ENCODE measurements at places on chromosomes 6 and 20. TPM values are rescaled to one million over a fixed set of nuclear protein-coding genes. Genes with fewer than 3 reads are reported as not detected.

EYA2 gene
- total RNA-seq, result 1.2 TPM

SPATA25 gene
- 1.8 TPM for total RNA-seq

SALL4 gene
- total RNA-seq, result not detected

PM20D2 gene
- total RNA-seq, result 48.5 TPM

CCN6 gene
- not detected for total RNA-seq

GJA1 gene
- 15.0 TPM for total RNA-seq

- peaks cover 35% of the 10 kb centered on the region for H3K4me1 ChIP-seq
- no peaks in the 10 kb centered on the region for H3K36me3 ChIP-seq
- H3K27ac ChIP-seq, result no peak overlapping the region
- H3K27me3 ChIP-seq, result no peaks in the 10 kb centered on the region
- no peak for DNase-seq
- H3K4me3 ChIP-seq, result no peak overlapping the region
Measured at GRCh38 chr6:107531868-107532267, 42.0 kb downstream of the SOBP start.

DNA sequence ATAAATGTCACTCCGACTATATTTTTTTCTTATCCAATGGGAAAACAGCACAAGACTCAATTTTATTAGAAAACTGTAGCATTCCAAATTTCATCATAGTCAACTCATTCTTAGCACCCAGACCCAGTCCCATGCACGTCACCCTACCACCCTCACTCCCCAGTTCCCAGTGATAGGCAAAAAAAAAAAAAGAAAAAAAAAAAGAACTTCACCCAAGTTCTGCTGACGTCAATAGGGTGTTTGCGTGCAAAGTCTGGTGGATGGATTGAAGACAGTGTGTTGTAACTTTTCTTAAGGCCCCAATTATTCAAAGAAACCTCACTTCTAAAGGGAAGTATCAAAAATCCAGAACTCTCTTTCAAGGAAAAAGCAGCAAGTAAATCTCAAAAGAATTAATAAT is 213.9 kb upstream of the PRDM1 start:
- peak; percentile 68 for DNase-seq
- no peak overlapping the region for H3K27ac ChIP-seq
- H3K36me3 ChIP-seq, result no peaks in the 10 kb centered on the region

DNA sequence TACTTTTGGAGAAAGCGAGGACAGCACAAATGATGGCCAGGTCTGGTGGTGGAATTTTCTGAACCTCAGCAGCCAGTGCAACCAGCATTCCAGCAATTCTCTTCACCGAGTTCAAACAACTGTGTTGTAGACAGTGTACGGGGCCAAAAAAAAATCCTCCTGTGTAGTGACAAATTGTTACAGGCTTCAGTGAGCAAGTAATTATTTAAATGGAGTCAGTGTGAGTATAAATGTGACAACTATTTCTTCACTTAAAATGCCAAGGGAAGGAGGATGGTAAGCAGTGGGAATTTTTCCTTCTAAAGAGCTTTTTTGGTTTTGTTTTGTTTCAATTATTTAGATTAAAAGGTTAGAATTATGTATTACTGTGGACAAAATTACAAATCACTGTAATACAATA is 154.1 kb downstream of the TMEM242 start:
- H3K27ac ChIP-seq, result peak overlapping the region; percentile 47
- no peak overlapping the region for H3K4me3 ChIP-seq
- peaks cover 25% of the 10 kb centered on the region for H3K4me1 ChIP-seq

GRCh38 chr6:152698692-152699091 is 995 bp downstream of the MYCT1 start:
- no peaks in the 10 kb centered on the region for H3K27me3 ChIP-seq
- no peak for DNase-seq
- peak overlapping the region; percentile 27 for H3K27ac ChIP-seq
- H3K36me3 ChIP-seq, result no peaks in the 10 kb centered on the region
- no peaks in the 10 kb centered on the region for H3K4me1 ChIP-seq

GRCh38 chr6:42405021-42405420 is 46.7 kb downstream of the TRERF1 start:
- peak overlapping the region; percentile 41 for H3K27ac ChIP-seq
- no peak for DNase-seq
- H3K4me1 ChIP-seq, result no peaks in the 10 kb centered on the region
- no peak overlapping the region for H3K4me3 ChIP-seq
- no peaks in the 10 kb centered on the region for H3K27me3 ChIP-seq

GRCh38 chr6:159416891-159417560 is 247.8 kb downstream of the FNDC1 start:
- H3K4me1 ChIP-seq, result no peaks in the 10 kb centered on the region
- H3K36me3 ChIP-seq, result no peaks in the 10 kb centered on the region
- no peaks in the 10 kb centered on the region for H3K27me3 ChIP-seq
- no peak overlapping the region for H3K27ac ChIP-seq
- no peak overlapping the region for H3K4me3 ChIP-seq
- DNase-seq, result no peak

DNA sequence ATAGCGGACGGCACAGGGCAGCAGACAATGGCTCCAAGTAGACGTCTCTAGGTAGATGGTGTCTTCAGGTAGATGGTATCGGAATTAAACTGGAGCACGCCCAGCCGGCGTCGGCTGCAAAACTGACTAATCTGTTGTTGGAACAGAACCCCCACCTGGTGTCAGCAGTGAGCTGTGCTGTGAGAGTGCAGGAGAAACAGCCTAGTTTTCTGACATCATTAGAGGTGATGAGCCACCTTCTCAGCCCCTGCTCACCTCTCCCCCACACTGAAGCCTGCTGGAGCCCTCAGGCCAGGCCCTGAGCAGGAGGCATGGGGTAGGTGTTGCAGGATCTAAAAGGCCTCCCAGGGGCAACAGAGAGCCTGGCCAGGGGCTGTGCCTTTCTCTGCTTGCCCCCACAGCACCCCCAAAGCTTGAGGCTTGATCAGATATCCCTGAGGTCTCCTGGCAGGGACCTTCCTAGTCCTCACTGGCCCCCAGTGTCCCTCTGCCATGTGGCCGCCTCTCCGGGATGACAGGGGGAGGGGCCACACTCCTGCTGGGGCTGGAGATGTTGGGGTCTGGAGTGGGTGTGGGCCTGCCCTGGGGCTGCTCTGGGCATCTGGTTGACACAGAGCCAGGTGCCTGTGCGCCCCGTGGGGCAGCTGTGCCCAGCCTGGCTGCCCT is 6.9 kb upstream of the HELZ2 start:
- peak; percentile 57 for DNase-seq
- no peaks in the 10 kb centered on the region for H3K36me3 ChIP-seq
- H3K27me3 ChIP-seq, result no peaks in the 10 kb centered on the region
- no peak overlapping the region for H3K4me3 ChIP-seq

DNA sequence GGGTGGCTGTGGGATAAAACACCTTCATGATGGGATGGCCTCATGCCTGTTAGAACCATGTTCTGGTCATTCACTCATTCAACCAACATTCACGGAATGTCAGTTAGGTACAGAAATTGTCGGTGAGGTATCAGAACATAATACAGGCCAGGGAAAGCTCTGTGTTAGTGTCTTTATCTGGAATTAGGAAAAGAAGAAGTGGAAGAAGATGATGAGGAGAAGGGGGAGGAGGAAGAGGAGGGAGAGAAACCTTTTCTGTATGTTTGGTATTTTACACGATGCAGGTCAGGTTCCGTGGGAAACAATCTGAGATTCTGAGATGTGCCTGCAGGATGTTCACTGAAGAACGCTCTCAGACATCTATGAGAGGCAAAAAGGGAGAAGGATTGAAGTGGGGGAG is 5.6 kb downstream of the ADTRP start:
- peaks cover 19% of the 10 kb centered on the region for H3K4me1 ChIP-seq
- H3K27me3 ChIP-seq, result no peaks in the 10 kb centered on the region
- H3K27ac ChIP-seq, result peak overlapping the region; percentile 83
- DNase-seq, result no peak
- H3K36me3 ChIP-seq, result no peaks in the 10 kb centered on the region

GRCh38 chr20:46649650-46649949 is 1.7 kb downstream of the SLC13A3 start:
- peaks cover 11% of the 10 kb centered on the region for H3K4me1 ChIP-seq
- no peak for DNase-seq
- H3K36me3 ChIP-seq, result no peaks in the 10 kb centered on the region
- no peak overlapping the region for H3K27ac ChIP-seq
- H3K4me3 ChIP-seq, result no peak overlapping the region
- H3K27me3 ChIP-seq, result no peaks in the 10 kb centered on the region

- no peak for DNase-seq
- no peak overlapping the region for H3K27ac ChIP-seq
- H3K27me3 ChIP-seq, result no peaks in the 10 kb centered on the region
- no peaks in the 10 kb centered on the region for H3K36me3 ChIP-seq
Measured at GRCh38 chr20:3101737-3102574, 17.4 kb upstream of the AVP start.

DNA sequence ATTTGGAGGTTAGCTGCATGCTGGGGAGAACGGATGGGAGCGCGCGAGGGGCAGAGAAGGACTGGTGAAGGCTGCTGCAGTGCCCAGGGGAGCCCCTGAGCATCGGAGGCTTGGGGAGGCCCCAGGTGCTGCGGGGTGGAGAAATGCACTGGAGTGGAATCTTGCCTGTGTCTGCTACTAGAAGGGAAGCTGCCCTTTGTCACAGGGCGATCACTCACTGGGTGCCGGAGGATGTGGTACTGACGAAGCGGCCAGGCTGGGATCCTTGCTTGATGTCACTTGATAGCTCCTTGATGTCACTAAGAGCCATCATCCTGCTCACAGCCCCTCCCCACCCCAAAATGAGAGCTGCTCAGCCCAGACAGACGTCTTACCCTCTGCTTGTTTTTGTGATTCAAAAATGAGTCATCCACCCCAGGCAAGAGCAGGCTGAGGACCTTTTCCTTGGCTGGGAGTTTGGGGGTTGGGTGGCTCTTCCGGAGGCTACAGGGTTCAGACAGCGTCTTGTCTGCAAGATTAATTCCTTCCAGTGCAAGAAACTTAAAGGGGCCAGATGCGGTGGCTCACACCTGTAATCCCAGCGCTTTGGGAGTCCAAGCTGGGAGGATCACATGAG is 62.6 kb upstream of the PMEPA1 start:
- H3K4me3 ChIP-seq, result no peak overlapping the region
- no peaks in the 10 kb centered on the region for H3K36me3 ChIP-seq
- H3K27me3 ChIP-seq, result no peaks in the 10 kb centered on the region
- H3K27ac ChIP-seq, result no peak overlapping the region

GRCh38 chr6:473768-474452 is 82.4 kb downstream of the IRF4 start:
- no peaks in the 10 kb centered on the region for H3K4me1 ChIP-seq
- no peaks in the 10 kb centered on the region for H3K36me3 ChIP-seq
- no peak overlapping the region for H3K27ac ChIP-seq
- H3K27me3 ChIP-seq, result no peaks in the 10 kb centered on the region
- DNase-seq, result no peak
- H3K4me3 ChIP-seq, result no peak overlapping the region

All from sigmoid colon (tissue), 7 donors.